T-helper 1 cell (primary cell): ENCODE measurements at places on chromosomes 1 and 21.

- DNase-seq: no peak
Observed at GRCh38 chr21:29509121-29509520, 210.4 kb downstream of the BACH1 start.

DNA sequence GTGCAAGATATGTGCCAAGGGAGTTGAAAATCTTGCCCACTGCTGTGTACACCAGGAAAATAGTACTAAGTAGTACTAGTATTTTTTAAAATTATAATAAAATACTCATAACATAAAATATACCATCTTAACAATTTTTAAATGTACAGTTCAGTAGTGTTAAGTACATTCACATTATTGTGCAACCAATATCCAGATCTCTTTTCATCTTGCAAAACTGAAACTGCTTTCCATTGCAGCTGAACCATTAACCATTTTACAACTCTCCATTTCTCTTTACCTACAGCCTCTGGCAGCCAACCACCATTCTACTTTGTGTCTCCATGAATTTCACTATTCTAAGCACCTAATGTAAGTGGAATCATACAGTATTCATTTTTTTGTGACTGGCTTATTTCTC, 19.3 kb upstream of the RAB3GAP2 start:
- DNase-seq: no peak

DNA sequence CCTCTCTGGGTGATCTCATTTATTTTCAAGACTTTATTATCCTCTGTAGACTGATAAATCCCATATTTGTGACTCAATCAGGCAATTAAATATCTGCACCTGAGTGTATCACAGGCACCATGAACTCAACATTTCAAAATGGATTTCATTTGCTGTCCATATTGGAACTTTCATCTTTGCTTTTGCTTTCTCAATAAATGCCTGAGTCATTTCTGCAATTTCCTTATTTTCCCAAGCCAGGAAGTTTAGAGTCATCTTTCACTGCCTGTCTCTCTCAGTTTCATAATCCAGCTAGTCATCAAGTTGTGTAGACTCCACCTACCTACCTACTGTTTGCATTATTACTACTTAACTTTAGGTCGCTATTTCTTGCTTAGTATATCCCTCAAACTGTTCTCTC, 540.9 kb downstream of the LMO4 start:
- no peak for DNase-seq

GRCh38 chr21:31710586-31710985, 21.3 kb downstream of the SCAF4 start:
- no peak for DNase-seq

GRCh38 chr1:111422546-111423391, 4.8 kb downstream of the OVGP1 start:
- no peak for DNase-seq

GRCh38 chr1:210236840-210237409, 4.3 kb downstream of the SERTAD4 start:
- no peak for DNase-seq
